ENCODE measurements at places on chromosomes 7 and 10. TPM values are rescaled to one million over a fixed set of nuclear protein-coding genes. Genes with fewer than 3 reads are reported as not detected.

The DENND11 gene
- 21.9 TPM for polyA plus RNA-seq

The TSPAN33 gene
- 74.3 TPM for polyA plus RNA-seq

The PHF14 gene
- polyA plus RNA-seq = 87.4 TPM

The CCL24 gene
- 1.6 TPM for polyA plus RNA-seq

DNA sequence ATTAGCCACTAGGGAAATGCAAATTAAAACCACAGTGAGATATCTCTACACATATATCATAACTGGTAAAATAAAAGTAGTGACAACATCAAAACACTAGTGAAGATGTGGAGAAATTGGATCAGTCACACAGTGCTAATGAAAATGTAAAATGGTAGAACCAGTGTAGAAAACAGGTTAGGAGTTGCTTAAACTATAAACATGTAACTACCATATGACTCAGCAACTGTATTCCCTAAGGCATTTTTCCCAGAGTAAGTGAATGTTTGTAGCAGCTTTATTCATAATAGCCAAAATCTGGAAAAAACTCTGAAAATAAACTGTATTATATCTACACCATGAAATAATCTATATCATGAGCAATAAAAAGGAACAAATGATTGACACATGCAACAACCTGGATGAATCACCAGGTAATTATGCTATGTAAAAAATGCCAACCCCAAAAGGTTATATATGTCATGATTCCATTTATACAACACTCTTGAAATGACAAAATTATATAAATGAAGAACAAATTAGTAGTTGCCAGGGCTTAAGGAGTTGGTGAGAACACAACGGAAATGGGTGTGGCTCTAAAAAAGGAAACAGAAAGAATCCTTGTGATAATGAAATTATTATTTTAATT, 22.8 kb downstream of the SLC25A40 start:
- no peak for DNase-seq

GRCh38 chr10:74079936-74080590, 70.6 kb downstream of the AP3M1 start:
- no peak for DNase-seq

- no peak for DNase-seq
Measured at GRCh38 chr10:132970641-132971438, 28.5 kb upstream of the CFAP46 start.

Data from left renal cortex interstitium (tissue), 4 donors.